DMS79 (cell line): ENCODE measurements at places on chromosomes 16 and 17.

DNA sequence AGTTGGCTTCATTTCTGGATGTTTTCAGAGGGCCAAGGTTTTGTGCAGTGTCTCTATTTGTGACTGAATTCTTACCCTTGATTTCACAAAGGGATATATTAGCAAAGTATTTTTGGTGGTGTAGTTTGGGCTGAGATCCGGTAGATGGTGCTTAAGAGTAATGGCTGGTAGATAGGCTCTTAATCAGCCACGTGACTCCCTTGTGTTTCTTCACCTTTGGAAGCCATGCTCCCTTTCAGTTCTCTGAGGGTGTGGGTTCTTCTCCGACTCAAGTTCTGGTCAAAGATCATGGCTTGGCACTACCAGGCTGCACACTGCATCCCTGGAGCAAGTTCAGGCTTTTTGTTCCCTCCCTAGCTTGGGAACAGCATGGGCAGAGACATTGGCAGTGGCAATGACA lies 887.3 kb downstream of the CDH8 start:
- no peak for DNase-seq

DNA sequence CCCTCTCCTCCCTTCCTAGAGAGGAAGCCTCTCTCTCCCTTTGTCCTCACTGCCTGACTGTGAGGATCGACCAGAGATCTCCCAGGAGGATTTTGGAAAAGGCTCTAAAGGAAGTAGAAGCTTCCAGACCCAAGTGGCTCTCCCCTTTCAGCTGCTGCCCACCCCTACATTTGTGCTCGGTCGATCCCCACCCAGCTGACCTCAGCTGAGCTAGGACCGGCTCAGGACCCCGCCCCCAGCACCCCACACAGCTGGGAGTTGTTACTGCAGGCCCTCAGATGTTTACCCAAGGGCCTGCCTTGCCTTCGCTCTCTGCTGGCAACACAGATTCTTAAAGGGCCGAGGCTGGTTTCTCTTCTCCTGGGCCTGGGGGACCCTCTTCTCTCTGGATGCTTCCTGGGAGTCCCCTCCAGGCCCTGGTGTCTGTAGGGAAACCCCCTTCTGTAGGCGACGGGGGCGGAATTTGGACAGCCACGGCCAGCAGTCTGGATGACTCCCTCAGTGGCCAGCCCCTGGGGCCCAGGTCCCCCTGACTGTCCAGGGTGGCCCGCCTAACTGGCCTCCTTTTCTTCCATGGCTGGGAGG lies 26.9 kb upstream of the TIMP2 start:
- no peak for DNase-seq

DNA sequence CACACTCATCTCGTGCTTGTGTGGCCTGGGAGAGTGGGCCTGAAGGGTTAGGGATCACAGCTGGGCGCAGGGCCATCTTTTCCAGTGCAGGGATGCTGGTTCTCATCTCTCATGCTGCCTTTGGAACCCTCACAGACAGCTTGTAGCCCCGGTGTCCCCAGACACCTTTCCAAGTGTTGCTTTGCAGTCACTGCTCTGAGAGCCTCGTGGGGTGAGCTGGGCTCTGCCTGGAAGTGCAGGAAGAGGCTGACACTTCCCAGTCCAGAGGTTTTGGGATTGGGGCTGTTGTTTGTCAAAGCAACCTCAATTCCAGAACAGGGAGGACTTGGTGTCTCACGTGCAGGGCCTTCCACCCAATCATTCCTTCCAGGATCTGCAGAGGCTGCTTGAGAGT lies 28.2 kb downstream of the TBX4 start:
- no peak for DNase-seq

GRCh38 chr16:74431516-74431915 lies 10.2 kb upstream of the CLEC18B start:
- no peak for DNase-seq

DNA sequence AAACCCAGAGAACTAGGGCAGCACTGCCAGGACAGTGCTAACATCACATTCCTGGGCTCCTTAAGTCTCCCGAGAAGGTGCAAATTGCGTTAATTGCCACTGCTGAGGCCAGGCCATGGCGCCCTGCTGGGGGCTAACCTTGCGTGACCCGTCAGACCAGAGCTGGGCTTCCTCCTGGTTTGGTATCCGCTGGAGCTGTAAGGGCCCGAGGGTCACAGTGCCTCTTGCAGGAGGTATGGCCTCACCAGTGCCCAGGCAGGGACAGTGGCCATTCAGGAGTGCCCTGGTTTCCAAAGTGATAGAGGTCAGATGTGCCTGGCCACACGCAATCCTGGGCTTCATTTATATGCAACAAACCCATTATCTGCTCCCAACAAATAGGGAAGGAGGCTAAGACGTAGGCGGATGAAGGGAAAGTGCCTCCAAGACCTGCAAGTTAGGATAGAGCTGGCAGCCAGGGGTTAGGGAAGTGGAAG lies 17.7 kb upstream of the ADCY9 start:
- no peak for DNase-seq

DNA sequence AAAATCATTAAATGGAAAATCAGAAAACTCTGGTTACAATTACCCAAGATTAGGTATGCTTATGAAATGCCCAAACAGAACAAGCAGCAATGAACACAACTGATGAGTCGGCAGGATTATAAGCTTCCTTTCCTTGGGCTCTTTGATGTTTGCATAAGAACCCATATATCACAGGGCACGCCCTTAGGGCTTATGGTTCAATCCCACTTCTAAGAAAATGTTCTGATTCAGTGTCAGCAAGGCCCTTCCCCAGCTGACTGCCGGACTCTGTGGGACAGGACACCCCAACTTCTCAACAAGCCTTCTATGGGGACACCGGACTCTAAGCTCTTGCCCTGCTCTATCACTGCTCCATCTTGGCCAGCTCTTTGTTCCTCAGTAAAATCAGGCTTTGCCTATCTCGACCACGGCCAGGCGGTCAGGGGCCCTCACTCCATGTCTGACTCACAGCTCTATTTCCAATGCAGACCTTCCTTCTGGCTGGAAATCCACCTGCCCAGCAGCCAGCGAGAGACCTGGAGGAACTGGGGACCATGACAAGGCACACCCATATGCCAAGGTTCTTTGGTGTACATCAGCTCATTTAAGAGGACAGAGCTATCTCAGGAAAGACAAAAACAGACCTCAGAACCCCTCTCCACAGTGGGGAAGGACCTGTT lies 26.8 kb downstream of the LITAFD start:
- no peak for DNase-seq

DNA sequence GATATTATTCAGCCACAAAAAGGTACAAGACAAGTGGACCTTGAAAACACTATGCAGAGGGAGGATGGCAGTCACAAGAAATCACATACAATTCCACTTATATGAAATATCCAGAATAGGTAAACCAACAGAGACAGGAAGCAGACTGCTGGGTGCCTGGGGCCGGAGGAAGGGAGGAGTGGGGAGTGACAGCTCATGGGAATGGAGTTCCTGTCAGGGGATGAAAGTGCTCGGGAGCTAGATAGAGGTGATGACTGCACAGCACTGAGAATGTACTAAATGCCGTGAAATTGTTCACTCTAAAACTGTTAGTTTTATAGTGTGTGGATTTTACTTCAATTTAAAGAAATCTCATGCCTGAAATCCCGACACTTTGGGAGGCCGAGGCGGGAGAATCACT lies 74.2 kb upstream of the MED9 start:
- DNase-seq: no peak
